Chondrocyte (in vitro differentiated cells): ENCODE measurements at places on chromosomes 11 and 22. TPM values are rescaled to one million over a fixed set of nuclear protein-coding genes. Genes with fewer than 3 reads are reported as not detected.

DNA sequence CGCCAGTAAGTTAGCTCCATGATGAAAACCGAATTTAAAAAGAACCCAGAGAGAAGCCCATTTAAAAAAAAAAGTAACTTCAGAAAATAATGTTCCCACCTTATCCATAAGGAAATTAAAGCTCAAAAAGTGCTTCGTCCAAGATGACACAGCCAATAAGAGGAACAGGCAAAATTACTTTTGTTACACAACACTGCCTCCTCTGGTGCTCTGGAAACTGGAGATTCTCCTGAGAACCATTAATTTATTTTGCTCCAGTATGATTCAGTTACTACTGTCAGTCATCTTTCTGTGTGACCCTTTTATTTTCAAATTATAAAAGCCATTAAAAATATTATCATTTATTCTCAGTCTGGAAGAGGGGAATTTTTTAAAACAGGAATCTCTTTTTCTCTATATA is 2.0 kb downstream of the IFT27 start:
- H3K27me3 ChIP-seq: no peaks in the 10 kb centered on the region
- H3K4me1 ChIP-seq: peaks cover 18% of the 10 kb centered on the region
- no peak for DNase-seq
- no peak overlapping the region for H3K27ac ChIP-seq

DNA sequence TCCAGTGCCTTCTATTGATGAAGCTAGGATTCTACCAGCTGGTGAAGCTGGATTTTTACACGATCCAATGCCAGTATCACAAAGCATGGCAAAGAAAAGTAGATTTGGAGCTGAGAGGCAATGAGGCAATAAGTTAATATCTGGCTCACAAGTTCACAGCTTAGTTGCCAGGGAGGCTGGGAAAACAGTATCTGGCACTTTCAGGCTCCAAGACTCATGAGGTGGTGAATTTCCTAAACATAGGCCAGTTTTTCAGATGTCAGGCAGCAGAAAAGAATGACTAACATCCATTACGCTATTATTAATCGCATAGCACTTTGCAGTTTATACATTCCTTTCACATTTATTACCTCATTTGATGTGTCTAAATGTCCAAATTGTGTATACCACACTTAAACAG is 122.7 kb downstream of the GRIA4 start:
- no peaks in the 10 kb centered on the region for H3K4me1 ChIP-seq
- no peak overlapping the region for H3K27ac ChIP-seq
- no peak for DNase-seq
- no peak overlapping the region for H3K4me3 ChIP-seq
- no peaks in the 10 kb centered on the region for H3K27me3 ChIP-seq
- H3K36me3 ChIP-seq: peaks cover 6% of the 10 kb centered on the region

DNA sequence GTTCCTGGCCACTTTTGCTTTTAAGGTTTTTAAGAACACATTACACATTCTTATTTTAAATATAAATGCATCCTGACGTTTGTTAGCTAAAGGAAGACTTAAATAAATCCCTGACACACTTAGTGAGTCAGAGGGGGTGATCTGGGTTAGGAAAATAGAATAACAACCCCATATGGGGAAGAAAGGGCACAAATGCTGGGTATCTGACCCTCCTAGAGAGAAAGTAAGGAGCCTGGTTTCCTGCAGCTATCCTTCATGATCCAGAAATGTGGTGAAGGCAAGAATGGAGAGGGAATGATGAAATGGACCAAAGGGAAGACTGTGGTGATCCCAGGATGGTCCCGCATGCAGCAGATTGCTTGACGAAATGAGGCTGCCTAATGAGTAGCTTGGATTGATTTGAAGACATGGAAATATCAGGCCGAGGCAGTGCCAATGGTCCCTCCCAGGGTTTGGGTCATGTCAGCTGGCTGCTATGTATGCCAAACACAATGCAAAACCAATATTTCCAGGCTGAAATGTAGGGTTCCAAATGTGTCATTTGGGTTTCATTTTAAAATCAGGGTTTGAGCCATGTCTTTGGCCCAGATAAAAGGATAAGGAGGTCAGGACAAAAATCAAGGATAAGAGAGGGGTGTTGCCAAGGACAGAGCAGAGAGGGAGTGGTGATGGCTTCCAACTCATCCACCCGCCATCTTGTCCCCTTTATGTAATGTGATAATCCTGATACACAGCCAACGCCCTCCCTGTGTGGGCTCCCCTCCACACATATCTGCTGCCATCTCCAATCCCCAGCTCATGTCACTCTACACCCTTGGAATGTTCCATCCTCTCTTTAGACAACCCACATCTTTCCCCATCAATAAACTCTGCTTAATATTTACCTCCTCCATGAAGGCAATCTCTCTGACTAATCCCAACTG is 135.1 kb upstream of the PITPNB start:
- H3K4me1 ChIP-seq: peaks cover 17% of the 10 kb centered on the region
- peak overlapping the region; percentile 1 for H3K27ac ChIP-seq
- DNase-seq: no peak
- no peaks in the 10 kb centered on the region for H3K27me3 ChIP-seq

GRCh38 chr11:117278347-117278746 is 12.8 kb upstream of the BACE1-AS start:
- H3K4me1 ChIP-seq: peaks cover 30% of the 10 kb centered on the region
- no peak for DNase-seq
- no peak overlapping the region for H3K4me3 ChIP-seq
- no peaks in the 10 kb centered on the region for H3K27me3 ChIP-seq
- no peak overlapping the region for H3K27ac ChIP-seq

DNA sequence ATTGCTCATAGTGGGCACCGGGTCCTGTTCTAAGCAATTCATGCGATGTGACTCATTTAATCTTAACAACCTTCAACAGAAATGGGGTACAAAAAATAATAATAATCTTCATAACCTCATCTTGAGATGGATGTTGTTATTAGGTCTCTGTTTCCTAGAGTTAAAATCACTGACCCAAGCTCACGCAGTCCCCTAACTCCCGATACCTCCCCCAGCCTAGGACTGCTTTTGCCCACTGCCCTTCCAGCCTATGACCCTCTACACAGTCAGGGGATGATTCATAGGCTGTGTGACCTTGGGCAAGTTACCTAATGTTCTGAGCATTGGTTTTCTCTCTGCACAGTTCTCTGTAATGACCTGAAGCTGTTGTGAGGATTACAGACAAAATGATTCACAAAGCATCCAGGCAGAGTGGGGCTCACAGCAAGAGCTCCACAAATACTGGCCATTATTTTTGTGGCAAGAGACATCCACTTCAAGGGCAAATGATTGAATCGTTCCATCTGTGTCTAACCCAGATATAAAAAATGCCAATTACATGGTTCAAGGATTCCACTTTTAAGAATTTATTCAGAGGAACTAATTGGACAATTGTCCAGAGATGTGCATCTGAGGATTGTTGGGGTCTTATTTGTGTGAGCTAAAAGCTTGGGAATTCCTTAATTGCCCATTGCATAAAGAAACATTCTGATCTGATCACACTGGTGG is 20.0 kb downstream of the MTFP1 start:
- no peak overlapping the region for H3K27ac ChIP-seq
- peaks cover 5% of the 10 kb centered on the region for H3K27me3 ChIP-seq
- no peak overlapping the region for H3K4me3 ChIP-seq
- H3K36me3 ChIP-seq: no peaks in the 10 kb centered on the region
- peaks cover 3% of the 10 kb centered on the region for H3K4me1 ChIP-seq

GRCh38 chr11:101706541-101706940 is 122.7 kb upstream of the TRPC6 start:
- no peak overlapping the region for H3K4me3 ChIP-seq
- H3K36me3 ChIP-seq: no peaks in the 10 kb centered on the region
- no peak for DNase-seq
- H3K4me1 ChIP-seq: peaks cover 9% of the 10 kb centered on the region

DNA sequence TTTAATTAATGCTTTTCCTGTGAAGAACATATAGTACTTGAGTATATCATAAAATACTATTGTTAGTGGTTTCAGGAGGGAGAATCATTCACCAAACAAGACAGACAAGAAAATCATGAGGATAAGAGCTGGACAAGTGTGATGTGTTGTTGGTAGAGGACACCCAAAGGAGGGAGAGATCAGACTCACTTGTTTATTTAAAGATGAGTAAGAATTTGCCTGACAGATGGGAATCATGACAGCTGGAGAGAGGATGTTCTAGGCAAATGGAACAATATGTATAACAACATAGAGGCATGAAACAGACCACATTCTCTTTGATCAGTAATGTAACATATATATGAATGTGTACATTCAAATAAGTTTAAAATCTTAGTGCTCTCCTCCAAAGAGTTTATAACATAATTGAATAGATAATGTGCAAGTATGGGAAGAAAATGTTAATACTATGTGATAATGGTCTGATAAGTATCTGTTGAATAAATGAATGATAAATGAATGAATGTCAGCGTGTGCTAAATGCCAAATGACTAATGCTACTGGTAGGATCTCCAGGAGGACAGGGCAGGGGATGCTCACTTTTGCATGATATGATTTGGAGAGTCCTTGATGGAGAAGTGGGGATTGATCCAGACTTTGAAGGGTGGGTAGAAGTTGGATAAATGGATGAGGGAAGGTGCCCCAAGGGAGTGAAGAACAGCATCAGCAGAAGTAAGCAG is 228.9 kb upstream of the SORL1-AS1 start:
- no peak overlapping the region for H3K27ac ChIP-seq
- H3K4me1 ChIP-seq: peaks cover 11% of the 10 kb centered on the region
- no peak overlapping the region for H3K4me3 ChIP-seq
- no peaks in the 10 kb centered on the region for H3K27me3 ChIP-seq

DNA sequence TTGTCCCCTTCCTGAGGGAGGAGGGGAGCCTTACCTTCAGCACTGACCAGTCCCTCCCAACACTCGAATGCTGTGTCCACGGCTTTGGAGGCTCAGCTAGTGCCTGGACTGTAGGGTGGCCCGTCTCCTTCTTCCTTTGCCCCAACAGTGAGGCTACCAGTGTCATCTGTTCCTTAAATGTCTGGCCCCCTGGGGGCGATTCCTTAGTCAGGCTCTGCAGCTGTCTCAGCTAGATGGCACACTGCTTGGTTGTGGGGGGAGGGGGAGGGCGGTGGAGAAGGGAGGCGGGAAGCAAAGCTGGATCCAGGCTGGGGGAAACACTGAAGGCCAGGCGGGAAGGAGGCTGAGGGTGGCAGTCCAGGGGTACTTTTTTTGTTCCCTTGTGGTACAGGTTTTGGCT is at the start of gene IGSF22:
IGSF22 (minus strand) TSS at position 149 of the 400 bp plus-strand sequence. CDS start 1,952 bp downstream, outside the sequence.
- no peaks in the 10 kb centered on the region for H3K27me3 ChIP-seq
- DNase-seq: no peak
- H3K4me1 ChIP-seq: peaks cover 10% of the 10 kb centered on the region
- no peaks in the 10 kb centered on the region for H3K36me3 ChIP-seq
- no peak within 1 kb of the TSS for H3K27ac ChIP-seq

- no peak overlapping the region for H3K4me3 ChIP-seq
- DNase-seq: no peak
- H3K27me3 ChIP-seq: peaks cover 40% of the 10 kb centered on the region
- no peak overlapping the region for H3K27ac ChIP-seq
- H3K4me1 ChIP-seq: no peaks in the 10 kb centered on the region
- peaks cover 1% of the 10 kb centered on the region for H3K36me3 ChIP-seq
These were observed 32.1 kb downstream of the CACNG2 start for GRCh38 chr22:36671404-36671803.

GRCh38 chr11:98531576-98531975 is 489.2 kb upstream of the CNTN5 start:
- H3K27ac ChIP-seq: no peak overlapping the region
- H3K4me1 ChIP-seq: no peaks in the 10 kb centered on the region
- no peaks in the 10 kb centered on the region for H3K36me3 ChIP-seq
- no peaks in the 10 kb centered on the region for H3K27me3 ChIP-seq
- DNase-seq: no peak

GRCh38 chr11:72135891-72136683 is 562 bp downstream of the FOLR3 start:
- peaks cover 6% of the 10 kb centered on the region for H3K4me1 ChIP-seq
- no peak overlapping the region for H3K4me3 ChIP-seq
- no peaks in the 10 kb centered on the region for H3K36me3 ChIP-seq

DNA sequence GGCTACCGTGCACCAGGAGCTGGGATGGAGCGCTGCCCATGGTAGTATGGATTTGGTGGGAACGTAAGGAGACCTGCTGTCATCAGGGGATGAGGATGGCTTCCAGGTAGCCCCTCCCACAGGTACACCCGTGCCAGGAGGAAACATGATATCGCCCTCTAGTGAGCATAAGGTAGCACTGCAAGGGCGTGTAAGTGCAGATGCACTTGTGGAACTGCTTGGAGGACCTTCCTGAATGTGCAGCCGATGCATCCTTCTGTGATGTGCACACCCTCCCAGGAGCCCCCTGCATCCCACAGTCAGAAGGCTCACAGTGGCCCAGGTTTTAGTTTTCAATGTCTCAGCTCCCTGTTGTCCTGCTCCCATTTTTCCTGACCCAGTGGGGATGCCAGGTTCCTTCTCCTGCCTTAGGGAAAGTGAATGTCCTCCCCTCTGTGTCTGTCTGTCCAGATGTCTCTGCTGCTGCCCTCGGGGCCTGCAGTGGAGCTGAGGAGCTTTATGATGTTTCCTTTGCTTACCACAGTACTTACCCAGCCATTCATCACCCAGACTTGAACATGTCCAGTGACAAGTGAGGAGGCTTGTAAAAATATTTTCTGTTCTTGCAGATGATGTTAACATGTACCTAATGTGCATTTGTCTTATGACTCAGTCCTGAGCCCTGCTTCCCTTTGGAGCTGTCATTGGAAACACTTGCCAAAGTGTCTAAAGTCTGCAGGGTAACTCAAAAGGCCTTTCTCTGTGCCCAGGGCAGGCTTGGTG is 49.2 kb downstream of the DBX1 start:
- peak overlapping the region; percentile 29 for H3K4me3 ChIP-seq
- no peak for DNase-seq
- H3K4me1 ChIP-seq: peaks cover 77% of the 10 kb centered on the region
- H3K36me3 ChIP-seq: peaks cover 31% of the 10 kb centered on the region

DNA sequence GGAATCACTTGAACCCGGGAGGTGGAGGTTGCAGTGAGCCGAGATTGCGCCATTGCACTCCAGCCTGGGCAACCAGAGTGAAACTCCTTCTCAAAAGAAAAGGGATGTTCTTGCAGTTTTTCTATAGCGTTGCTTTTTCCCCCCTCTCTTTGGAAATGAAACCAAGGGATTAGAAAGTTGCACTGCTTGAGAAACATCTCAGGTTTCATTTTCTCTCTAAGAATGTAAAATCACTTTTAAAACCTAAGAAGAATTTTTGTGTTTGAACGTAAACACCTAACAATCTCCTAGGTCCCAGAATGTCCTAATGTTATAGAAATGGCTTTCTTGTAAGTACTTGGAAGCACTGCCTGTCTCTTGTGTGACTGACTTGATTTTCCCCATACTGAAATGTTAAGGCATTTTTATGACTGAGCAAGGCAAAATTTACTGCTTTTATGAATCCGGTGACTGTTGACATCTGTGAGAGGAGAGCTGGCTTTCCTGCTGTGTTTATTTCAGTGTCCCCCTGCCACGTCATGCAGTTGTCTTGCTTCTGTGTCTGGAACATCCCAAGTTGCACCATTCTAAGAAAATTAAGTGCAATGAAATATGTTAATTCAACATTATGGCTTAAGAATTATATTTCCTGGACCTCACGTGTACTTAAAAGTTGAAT is 37.7 kb downstream of the NF2 start:
- peaks cover 17% of the 10 kb centered on the region for H3K36me3 ChIP-seq
- no peak for DNase-seq
- H3K27ac ChIP-seq: no peak overlapping the region

- H3K36me3 ChIP-seq: no peaks in the 10 kb centered on the region
- H3K27me3 ChIP-seq: peaks cover 35% of the 10 kb centered on the region
- peak; percentile 95 for DNase-seq
- H3K4me1 ChIP-seq: peaks cover 6% of the 10 kb centered on the region
These were observed at the start of gene ASRGL1 for GRCh38 chr11:62337303-62338181. TSS of gene ASRGL1 (plus strand) at chr11:62337448. CDS start at chr11:62337978, 530 bp downstream.

Gene SLC6A5
- total RNA-seq: not detected in 3 replicates

Gene ANGPTL5
- 4.0 TPM in 1 of 3 replicates, not detected in the others for total RNA-seq

Gene CCDC90B
- total RNA-seq: 37.7 to 55.3 TPM (median 38.7 TPM) in 3 replicates

Gene CEND1
- total RNA-seq: 0.20 to 0.67 TPM (median 0.41 TPM) in 3 replicates
